ENCODE measurements at places on chromosomes 11 and 22.

GRCh38 chr22:32896891-32897290 is 95.4 kb downstream of the TIMP3 start:
- no peak for DNase-seq

DNA sequence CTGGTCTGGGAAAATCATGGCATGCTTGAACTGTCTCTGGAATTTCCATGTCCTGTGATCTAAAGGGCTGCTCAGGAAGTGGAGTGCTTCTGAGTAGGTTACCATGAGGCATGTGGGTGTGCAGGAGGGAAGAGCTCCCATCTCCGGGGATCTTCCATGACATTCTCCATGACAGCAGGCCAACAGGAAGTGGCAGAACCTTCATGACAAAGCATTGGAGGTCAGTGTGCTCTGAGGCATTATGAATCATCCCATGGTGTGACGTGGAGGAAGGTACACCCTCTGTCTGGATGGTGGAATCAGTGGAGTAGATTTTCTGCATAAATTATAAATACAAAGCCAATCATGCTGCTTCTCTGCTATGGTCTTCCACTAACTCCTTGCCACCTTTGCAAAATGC is 139.6 kb upstream of the E2F8 start:
- no peak for DNase-seq

DNA sequence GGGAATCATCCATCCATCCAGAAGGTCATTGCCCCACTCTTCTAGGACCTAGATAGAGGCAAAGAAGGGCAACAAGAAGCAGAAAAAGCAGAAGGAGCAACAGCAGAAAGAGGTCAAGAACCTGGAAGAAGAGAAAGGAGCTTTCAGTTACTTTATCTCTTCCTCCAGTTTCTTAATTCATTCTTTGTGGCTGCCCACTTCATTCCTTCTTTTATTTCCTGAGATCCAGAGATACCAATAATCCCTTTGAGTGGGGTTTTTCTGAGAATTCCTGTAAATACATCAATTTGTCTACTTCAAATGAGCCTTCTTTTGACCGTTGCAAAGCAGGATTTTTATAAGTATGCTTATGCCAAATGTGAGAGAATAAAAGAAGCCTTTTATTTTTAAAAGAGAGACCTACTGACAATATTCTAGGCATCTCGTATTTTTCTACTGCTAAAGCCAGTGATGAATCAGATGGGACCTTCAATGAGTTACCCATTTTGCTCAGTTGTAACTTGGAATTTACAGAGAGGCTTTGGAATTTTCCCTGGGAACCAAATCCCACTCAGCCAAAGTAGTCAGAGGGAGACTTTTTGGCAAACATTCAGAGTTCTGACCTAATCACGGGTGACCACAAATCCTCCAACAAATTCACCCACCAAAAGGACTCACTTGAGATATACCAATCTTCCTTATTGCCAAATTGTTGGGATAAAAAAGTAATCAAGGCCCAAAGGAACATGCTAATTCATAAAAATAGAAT is 54.9 kb downstream of the ZC3H12C start:
- DNase-seq = no peak

- DNase-seq = no peak
These were observed 92.2 kb downstream of the LUZP2 start for GRCh38 chr11:24589064-24589463.

DNA sequence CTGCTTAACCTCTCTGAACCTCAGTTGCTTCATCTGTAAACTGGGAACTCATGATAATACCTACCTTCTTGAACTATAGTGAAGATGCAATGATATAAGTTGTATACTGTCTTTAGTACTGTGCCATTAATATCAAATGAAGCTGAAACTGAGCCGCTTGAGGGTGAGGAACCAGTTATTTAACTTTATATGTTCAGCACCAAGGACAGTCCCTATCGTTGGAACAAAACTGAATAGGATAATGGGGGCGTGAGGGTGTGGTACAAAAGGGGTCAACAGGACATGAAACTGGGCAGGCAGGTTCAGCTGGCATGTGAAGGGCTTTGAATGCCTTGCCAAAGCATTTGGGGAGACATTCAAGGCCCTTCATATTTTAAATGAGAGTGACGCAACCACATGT is 112.6 kb downstream of the C11orf91 start:
- no peak for DNase-seq

- no peak for DNase-seq
These were observed 19.1 kb downstream of the MPEG1 start for GRCh38 chr11:59193587-59194130.

DNA sequence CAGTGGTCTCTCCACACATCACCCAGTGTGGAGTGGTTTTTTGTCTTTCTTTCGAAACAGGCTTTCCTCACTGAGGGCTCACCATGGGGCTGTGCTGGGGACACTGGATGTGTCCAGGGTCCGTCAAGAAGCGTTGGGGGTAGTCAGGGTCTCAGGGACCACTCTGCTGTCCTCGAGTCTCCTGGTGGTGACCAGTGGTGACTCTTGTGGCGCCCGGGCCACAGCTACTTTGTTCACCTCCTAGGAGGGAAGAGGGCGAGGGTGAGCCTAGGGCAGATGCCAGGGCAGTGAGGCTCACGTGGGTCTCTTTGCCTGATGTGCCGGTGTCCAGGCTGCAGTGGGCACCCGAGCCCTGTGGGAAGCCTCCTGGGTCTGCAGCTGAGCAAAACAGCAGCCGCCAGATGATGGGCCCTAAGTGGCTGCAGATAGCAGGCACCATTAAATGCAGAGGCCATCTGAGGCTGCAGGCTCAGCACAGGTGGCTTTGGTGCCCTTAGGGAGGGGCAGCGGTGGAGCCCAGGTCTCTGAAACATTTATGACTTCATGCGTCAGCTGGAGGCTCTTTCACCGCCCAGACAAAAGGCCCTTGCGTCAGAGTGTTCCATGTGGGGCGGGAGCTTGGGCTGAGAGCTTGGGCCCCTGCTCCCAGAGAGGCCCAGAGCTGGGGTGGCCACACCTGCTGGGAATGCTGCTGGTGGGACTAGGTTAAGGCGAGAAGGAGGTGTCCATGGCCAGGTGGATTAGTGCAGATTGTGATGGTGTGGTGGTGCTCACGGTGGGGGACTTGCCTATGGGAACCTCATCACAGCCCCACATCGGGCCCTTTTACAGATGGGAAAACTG is 29.5 kb downstream of the KCNQ1 start:
- DNase-seq = no peak

All from GM19239 (cell line).